ENCODE measurements at places on chromosomes 7 and 10. TPM values are rescaled to one million over a fixed set of nuclear protein-coding genes. Genes with fewer than 3 reads are reported as not detected.

DNA sequence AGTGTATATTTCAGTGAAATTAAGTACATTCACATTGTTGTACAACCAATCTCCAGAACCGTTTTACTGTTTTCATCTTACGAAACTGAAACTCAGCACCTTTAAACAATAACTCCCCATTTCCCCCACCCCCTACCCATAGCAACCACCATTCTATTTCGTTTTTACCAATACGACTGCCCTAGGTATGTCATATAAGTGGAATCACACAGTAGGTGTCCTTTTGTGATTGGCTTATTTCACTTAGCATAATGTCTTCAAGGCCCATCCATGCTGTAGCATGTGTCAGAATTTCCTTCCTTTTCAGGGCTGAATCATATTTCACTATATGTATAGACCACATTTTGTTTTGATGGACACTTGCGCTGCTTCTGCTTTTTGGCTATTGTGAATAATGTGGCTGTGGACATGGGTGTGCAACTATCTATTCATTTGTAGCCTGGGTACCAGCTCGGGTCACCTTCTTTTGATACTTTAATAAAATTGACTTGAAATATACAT is 34.3 kb upstream of the DLG5 start:
- DNase-seq: no peak

The DNA2 gene
- total RNA-seq: 39.1 TPM

- peak; percentile 71 for DNase-seq
Observed at GRCh38 chr10:71396084-71396710, 523 bp upstream of the CDH23 start.

The PLXNA4 gene
- total RNA-seq: 67.7 TPM

The KNDC1 gene
- 8.2 TPM for total RNA-seq

DNA sequence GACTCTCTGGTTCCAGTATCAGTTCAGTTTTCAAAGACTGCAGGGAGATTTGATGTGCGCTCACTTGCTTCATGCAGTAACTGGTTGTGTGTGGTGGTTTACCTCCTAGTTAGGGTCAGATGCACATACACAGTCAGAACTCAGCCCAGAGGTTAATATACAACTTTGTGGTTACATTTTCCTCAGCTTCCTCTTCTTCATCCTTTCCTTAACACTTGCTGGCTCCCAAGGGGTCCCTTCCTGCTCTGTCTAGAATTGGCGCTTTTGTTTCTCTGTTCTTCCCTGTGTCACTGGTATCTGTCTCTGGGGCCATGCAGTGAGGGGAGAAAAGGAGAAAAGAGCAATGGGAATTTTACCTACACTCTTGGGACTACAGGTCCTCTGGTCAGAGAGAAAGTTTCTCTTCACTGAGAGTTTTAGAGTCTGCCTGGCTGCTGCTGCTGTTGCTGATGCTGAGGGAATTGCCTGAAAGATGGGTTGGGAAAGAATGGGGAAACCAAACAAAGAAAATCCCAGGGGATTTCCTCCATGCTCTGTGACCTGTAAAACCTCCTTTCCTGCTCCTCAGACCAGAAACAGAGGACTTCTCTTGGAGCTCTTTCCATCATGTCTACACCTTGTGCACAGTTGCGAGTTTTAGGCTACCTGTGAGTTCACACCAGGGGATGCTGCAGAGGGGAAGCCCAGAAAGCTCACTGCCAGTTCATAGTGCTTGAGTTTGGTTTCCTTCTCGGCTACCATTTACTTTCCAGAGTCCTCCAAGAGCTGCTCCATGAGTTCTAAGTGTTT is 74.6 kb downstream of the WDFY4 start:
- DNase-seq: no peak

DNA sequence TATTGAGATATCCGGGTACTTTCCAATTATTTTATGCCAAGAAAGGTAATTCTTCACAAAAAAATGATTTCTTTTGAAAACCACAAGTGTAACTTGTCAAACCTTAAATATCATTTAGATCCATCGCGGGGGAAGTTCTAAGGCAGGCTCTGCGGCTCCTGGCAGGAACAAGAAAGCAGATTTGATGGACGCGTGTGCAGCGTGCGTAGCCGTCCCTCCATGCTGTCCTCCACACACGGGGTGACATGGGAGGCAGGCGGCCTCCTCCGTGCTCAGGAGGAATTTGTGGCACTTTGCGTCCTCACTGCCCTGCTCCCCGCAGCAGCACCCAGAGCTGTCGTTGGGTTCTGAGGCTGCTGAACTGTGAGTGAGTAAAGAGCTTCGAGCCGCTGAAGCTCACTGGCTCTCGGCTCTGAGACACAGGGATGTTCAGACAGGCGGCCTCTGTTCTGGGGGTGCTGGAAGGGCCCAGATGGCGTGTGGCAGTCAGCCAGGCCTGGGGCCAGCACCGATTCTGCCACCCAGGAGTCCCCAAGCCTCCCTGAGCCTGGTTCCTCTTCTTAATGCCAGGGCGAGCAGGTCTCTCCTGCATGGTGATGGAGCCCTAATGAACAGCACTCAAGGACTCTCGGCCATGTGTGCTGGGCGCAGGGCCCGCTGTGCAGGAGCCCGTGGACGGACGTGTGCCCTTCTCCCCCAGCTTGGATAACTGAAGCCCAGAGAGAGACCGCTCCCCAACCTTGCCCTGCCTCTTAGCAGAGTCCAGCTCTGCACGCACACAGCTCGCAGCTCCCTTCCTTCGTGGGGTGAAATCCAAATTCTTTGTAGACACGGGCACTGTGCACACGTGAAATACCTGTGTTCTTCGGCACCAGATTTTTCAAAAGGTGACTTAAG is 185.4 kb upstream of the SHH start:
- DNase-seq: no peak

All from frontal cortex (tissue), 4 donors.